C1 segment of cervical spinal cord (tissue), 14 donors: ENCODE measurements at places on chromosomes 7 and 10.

DNA sequence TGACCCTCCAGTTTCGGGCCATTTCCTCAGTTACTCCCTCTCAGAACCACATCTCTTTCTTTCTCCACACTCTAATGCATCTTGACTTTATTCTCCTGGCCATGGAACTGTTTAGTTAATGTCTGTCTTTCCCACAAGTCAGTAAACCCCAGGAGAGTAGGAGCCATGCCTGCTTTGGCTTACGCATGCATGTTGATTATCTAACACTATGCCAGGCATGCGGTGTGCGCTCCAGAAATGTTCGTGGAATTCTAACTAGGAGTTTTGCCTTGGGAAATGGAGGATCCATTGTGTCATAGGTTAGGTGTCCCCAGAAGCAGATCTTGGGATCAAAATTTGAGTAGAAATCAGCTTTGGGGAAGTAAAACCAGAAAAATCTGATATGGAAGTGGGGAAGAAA, 308.9 kb downstream of the GRID1 start:
- no peak for DNase-seq

DNA sequence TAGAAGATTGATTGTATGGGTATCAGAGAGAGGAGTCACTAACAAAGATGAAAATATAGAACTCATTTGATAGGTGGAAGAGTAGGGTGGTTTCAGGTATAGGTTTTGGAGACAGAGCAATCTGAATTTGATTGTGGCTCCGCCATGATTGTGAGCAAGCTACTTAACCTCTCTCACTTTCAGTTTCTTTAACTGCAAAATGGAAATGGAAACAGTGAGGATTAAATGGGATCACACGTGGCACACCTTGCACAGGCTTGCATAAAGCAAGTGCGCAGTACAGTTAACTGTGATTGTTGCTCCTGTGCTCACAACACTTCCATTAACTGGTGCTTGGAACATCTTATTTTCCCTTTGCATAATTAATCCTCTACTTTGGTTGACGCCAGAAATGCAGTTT, 54.9 kb downstream of the ATXN7L1 start:
- DNase-seq = no peak

DNA sequence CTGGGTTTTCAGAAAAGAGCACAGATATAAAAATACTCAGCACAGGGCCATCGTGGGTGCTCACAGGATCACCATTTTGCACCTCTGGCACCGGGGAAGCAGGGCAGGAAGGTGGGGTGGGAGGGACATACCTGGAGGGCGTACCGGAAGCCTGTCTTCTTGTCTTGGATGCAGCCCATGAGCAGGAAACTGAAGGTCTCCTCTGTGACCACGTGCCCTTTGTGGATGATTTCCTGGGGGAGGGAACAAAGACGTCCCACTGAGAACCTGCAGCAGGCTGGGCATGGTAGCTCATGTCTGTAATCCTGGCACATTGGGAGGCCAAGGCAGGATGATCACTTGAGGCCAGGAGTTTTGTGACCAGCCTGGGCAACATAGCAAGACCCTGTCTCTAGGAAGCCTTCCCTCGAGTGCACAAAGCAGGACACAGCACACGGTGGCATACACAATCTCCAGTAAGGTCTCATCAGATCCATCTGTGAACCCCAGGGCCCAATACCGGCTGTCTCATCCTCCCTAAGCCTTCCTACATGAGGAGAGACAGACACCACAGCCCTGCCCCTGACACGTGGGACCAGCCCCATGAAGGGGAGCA, 9.5 kb downstream of the PTCD1 start:
- DNase-seq = no peak

DNA sequence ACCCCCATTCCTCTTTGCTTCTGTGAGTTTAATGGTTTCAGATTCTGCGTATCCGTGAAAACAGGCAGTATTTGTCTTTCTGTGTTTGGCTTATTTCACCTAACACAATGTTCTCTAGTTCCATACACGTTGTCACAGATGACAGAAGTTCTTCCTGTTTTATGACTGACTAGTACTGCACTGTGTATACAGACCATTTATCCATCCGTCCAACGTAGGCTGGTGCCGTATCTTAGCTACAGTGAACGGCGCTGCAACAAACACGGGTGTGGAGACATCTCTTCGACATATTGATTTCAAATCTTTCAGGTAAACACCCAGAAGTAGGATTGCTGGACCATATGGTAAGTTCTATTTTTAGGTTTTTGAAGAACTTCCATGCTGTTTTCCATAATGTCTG, 181.7 kb downstream of the PARD3 start:
- no peak for DNase-seq

- no peak for DNase-seq
These were observed 93.8 kb upstream of the MEOX2 start for GRCh38 chr7:15780271-15780670.

- no peak for DNase-seq
These were observed 728.3 kb downstream of the SORCS1 start for GRCh38 chr10:106436123-106436715.

- DNase-seq = no peak
These were observed 30.4 kb downstream of the STEAP1B start for GRCh38 chr7:22469371-22470143.

DNA sequence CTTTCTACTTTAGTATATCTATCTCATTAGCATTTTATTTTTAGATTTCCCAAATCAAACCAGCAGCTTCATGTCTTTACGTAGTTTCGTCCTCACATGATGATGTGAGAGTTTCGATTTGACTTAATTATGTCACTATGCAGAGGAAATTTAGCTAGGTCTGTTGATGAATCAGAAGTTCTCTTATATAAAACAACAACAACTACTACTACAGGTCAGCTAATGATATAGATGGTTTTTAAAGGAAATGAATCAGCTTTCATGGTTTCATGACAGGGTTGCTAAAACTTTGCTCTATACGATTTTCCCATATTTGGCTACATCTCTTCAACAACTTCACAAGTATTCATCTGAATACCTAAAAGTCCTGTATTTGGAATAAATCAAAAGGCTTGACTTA, 28.6 kb downstream of the JAZF1 start:
- no peak for DNase-seq
